ENCODE measurements at places on chromosomes 2 and 18.

- DNase-seq: no peak
Measured at GRCh38 chr2:203959672-203960071, 23.1 kb downstream of the ICOS start.

DNA sequence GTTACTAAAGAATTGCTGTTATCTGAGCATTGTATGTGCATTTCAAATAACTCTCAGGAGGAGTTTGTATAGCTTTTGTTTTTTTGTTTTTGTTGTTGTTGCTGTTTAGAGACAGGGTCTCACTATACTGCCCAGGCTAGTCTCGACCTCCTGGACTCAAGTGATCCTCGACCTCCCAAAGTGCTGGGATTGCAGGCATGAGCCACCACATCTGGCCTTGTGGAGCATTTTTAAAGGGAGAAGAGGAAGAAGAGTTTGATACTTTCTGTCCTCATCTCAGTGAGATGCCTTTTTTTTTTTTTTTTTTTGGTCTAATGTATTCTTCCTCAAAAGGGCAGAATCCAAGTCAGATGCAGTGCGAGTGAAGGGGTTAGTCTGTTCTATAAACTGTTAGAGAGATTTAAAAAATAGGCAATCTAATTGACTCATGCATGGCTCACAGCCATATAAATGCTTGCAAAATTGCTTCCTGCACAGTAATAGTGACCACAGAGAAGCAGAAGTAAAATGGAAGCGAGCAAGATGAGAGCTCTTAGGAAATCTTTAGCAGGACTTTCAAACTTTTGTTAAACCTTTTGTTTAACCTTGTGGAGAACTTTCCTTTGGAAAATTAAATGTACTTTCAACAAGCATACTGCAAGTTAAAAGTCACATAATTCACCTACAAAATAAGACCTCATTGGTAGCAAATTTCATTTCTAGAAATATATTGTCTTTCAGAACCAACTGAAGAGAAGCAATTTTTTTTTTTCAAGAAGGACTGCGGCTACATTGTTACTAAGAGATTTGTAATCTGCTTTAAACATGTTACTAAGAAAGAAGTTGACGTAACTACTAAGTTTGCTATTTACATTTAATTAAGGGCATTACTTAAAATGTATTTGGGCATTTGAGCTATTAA is 52.3 kb upstream of the ROCK1 start:
- peak; percentile 99 for DNase-seq

GRCh38 chr2:71989671-71990070 is 158.0 kb downstream of the CYP26B1 start:
- DNase-seq: no peak

DNA sequence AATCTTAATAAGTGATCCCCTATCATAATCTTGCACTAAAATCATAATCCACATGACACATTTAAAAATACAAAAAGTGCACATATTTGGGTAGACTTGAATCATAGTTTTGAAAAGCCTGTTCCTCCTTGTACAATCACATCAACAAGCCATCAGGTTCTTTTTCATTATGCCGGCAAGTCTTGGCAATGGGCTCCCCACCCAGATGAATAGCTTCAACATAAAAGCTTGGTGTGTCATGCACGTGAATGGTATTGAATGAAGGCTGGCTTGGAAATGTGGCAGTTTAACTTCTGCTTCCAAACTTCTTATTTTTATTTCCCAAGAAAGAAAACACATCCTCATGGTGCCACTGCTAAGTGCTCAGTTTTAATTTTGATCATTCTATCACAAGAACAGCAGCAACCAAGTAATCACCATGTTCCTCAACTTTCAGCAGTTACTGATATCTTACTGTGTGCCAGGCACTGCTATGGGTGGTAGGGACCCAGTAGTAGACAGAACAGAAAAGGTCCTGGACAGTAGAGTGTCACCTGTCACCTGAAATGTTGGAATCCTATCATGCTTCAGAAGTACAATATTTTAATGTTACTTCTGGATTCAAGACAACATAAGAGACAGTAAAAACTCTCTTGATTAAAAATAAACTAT is 89.9 kb downstream of the AP1S3 start:
- no peak for DNase-seq

- no peak for DNase-seq
Measured at GRCh38 chr2:221202431-221202830, 369.7 kb downstream of the EPHA4 start.

GRCh38 chr18:3117493-3118192 is 102.1 kb downstream of the MYOM1 start:
- no peak for DNase-seq

GRCh38 chr18:449374-449773 is 51.1 kb downstream of the COLEC12 start:
- no peak for DNase-seq

DNA sequence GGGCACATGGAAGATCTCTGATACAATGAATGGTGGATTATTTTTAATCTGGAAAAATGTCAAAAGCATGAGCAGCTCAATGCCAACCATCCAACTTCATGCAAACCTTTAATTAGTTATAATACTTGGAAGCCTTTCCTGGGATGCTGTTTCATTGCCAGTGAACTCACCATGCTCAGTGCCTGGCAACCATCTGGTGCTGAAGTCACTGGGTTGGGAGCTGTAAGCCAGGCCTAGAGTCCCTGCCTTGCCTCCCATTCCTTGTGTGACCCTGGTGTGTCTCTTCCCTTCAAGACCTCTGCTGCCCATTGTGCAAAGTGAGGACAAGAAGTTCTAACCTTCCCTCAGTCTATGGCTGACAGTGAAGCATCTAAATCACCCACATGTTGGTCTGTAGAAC is 458.7 kb downstream of the RNF144A start:
- DNase-seq: no peak

DNA sequence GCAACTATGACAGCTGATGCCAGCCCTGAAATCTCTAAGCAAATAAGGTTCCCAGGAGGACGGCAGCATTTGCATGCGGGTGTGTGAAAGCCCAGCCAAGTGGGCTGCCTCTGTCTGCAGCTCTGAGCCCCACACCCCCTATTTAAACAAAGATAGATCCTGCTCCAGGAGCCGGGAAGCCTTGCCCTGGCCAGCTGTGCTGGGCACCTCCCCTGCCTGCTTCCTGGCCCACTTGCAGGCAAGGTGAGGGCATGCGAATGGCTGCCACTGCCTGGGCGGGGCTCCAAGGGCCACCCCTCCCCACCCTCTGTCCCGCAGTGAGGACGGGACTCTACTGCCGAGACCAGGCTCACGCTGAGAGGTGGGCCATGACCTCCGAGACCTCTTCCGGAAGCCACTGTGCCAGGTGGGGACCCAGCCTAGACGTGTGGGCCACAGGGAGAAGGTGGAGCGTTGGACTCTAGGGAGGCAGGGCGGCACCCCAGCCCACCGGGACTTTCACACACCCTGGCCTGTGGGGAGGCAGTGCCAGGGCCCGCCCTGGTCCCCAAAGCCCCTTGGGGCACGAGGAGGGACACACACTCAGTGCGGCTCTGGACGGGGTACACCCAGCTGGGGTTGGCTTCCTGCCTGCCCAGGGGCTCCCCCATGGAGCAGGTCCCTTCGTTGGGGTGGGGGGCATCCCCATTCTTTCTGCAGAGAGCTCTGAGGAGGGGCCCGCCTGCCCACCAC is at the start of gene ANO7:
Gene ANO7 (plus strand): TSS at position 317 of the 732 bp plus-strand sequence. CDS start 1,387 bp downstream, outside the sequence.
- no peak for DNase-seq

DNA sequence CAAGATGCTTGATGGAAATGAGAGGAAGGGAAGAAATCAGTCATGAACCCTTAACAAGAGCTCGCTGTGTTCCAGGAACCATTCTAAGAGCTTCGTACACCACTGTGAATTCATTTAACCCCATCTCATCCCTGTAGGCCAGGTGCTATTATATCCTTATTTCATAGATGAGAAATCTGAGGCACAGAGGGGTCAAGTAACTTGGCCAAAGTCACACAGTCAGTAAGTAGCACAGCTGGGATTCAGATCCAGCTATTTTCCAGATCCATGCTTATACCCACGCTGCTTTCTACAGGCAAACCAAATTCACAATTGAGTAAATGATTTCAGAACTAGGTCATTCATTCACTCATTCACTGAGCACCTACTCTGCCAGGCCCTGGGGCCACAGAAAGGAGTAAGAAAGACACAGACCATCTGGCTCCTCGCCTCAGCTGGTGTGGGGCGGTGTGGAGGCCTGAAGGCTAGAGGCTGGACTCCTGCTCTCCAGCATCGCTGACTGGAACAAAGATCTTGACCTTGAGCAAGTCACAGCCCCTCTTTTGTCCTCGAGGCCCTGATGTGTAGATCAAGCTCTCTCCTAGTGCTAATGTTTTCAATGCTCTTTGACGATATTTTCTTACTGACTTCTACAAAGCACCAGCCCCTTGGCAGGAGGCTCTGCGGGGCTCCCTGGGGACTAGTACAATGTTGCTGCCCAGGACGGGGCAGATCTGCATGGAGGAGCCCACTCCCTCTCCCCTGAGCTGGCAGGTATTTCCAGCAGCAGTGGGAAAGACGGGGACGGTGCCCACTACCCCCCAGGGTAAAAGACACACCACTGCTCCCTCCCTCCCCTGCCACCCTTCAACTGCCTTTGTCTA is 26.5 kb downstream of the STEAP3 start:
- no peak for DNase-seq

DNA sequence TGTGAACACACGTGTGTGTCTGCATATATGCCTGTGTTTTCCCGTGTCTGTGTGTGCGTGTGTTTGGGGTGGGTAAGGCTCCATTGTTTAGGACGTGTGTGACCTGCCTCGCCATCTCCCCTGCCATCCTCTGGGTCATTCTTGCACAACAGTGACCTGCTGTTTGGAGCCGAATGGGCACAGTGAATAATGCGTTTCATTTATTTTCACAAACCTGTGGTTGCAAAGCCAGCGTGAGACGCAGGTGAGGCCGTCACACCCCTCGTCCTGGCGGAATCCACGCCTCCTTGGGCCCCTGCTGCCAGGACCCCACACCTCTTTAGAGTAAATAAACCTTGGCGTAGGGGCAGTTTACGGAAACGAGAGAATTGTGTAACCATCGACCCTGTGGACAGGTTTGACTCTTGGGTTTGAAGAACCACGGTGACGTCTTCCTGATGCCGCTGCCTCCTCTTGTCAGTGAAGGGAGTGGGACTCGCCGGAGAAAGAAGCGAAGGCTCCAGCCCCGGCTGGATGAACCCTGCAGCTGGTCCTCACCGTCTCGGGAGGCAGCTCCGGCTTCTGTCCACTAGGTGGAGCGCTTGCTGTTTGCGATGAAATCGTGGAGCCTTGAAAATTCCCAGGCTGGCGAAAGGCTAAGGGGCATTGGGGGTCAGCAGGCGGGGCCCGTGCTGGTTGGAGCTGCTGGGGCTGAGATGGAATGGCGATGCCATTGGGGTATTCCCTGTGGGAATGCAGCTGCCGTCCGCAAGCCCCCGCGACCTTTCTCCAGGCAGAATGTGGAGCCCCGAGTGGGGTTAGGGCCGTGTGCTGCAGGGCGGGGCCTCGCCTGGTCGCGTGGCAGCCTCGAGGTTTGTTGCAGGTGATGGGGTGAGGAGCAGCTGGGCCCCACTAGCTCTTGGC is 81.1 kb downstream of the RTP5 start:
- peak; percentile 64 for DNase-seq

- DNase-seq: no peak
Measured at GRCh38 chr2:163802284-163802683, 66.5 kb upstream of the FIGN start.

- DNase-seq: no peak
Measured at GRCh38 chr2:219951099-219951498, 323.7 kb downstream of the SLC4A3 start.

GRCh38 chr2:109435901-109436598 is 177.7 kb downstream of the SEPTIN10 start:
- no peak for DNase-seq

DNA sequence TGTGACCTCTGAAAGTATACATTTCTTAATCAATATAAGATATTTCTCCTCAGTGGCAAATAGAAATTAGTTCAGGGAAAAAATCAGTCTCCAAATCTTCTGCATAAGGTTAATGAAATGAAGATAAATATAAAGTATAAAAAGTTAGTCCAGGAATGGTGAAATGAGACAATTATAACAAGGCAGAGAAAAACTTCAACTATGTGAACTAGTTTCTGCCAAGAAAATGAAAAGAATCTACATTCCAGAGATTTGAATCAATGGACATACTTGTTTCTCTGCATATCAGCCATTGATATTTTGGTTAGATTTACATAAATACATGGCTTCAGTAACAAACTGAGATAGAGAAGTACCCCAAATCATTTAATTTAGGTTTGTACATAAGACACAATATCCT is 249.0 kb downstream of the EXOC6B start:
- DNase-seq: no peak

DNA sequence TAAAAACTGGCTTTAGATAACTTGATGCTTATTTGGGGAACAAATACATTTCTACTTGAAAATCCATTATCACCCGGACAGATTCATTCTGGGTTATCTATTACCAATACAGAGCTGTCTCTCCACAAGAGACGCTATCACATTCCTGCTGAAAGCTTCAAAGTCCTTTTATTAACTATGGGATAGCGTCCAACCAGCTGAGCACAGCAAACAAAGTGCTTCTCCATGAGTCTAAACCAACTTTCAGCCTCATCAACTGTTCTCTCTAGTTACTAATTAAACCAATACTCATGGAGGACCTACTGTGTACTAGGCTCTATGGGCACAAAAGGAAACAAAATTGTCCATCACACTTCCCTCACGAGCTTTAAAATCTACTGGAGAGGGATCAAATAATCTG is 132.8 kb downstream of the L3MBTL4 start:
- no peak for DNase-seq

- DNase-seq: no peak
Measured at GRCh38 chr2:182716650-182716979, 558 bp downstream of the DNAJC10 start.

DNA sequence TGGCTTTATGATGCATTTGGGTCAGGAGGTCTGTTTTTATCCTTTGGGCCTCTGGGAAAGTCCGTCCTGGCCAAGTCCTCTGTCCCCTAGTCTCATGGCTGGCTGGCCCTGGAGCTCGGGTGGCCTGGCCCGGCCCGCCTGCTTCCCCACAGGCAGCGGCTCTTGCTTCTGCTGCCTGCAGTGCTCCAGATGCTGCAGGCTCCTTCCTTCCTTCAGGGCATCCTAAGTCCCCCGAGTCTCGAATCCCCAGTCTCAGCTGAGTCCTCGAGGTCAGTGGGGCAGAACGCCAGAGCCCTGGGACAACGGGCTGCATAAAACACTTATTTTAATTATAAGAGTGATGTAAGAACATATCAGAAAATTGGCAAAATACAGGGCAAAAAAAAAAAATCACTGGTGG is 71.2 kb downstream of the HPCAL1 start:
- no peak for DNase-seq

GRCh38 chr2:224086226-224086914 is 47.3 kb upstream of the SERPINE2 start:
- peak; percentile 6 for DNase-seq

DNA sequence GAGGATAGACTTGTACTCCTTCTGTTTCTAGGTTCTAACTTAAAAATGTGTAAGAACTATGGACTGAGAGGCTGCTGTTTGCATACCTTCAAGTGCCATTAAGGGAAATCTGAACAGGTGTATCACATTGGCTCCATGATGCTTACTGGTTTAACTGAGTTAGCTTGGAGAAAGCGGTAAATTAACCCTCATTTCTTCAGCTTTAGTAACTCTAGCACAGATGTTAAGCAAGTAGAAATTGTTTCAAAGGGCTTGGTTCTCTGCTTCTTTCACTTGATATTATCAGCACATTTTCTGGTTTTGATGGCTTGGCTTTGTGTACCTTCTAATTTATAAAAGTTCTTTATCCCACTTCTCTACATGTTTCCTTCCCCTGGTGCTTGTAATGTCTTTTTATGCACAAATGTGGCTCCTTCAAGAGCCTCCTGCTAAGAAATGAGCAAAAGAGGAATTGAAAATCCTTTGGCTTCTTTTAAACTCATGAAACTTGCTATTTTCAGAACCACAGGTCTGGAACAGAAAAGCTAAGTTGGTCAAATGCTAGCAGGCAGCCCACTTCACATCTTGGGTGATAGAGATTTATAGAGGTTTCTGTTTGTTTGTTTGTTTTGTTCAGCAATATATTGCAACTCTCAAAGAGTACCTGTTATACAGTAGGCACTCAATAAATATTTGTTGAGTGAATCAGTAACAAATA is 249.9 kb upstream of the THUMPD2 start:
- DNase-seq: peak; percentile 27

Data from inflammatory macrophage (primary cell).